ENCODE measurements at places on chromosomes 3 and 15.

GRCh38 chr15:77507143-77507897 is 86.6 kb downstream of the HMG20A start:
- no peak for DNase-seq

DNA sequence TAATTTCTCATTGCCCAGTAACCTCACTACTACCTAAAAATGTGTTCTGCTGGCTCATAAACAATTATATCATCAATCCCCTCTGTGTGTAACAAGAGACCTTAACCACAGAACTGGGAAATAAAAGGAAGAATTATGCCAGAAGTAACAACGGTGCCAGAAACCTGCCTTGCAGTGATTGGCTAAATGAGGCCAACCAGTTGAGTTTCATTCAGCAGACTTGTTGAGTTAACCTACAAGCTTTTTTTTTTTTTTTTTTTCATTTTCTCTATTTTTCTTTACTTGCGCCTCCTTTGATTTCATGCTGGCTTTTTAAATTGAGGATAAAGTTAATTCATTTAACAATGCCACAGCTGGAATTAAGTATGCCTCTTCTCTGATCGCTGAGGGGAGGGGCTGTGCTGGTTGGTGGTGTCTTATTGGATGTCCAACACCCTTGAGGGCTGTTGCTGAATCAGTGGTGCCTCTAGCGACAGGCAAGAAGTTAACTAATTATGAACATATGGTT is 30.0 kb upstream of the GMNC start:
- DNase-seq = no peak

DNA sequence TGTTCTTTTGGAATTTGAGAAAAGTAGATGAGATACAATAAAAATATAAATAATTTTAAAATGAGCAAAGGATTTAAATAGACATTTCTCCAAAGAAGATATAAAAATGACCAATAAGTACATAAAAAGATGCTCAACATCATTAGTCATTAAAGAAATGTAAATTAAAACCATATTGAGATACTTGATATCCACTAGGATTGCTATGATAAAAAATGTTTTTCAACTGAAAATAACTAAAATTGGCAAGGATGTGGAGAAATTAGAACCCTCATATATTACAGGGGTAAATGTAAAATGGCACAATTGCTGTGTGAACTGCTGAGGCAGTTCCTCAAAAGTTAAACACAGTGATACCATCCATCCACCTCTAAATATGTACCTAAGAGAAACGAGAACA is 38.8 kb downstream of the LRRFIP2 start:
- no peak for DNase-seq

DNA sequence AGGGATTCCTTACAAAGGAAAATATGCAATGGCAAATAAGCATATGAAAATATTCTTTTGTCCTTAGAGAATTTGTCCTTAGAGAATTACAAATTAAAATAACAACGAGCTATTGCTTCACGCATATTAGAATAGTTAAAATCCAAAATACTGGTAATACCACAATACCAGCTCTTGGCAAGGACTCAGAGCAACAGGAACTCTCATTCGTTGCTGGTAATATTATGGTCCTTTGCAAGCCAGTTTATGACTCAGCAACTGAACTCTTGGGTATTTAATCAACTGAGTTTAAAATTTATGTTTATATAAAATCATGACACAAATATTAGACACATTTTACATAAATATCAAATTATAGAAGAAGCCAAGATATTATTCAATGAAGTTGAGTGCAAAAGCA is 1730.4 kb downstream of the SI start:
- no peak for DNase-seq
